AML-193 (cell line): ENCODE measurements at places on chromosomes 11 and 22.

- DNase-seq: no peak
Measured at GRCh38 chr11:100715165-100715761, 28.2 kb downstream of the ARHGAP42 start.

DNA sequence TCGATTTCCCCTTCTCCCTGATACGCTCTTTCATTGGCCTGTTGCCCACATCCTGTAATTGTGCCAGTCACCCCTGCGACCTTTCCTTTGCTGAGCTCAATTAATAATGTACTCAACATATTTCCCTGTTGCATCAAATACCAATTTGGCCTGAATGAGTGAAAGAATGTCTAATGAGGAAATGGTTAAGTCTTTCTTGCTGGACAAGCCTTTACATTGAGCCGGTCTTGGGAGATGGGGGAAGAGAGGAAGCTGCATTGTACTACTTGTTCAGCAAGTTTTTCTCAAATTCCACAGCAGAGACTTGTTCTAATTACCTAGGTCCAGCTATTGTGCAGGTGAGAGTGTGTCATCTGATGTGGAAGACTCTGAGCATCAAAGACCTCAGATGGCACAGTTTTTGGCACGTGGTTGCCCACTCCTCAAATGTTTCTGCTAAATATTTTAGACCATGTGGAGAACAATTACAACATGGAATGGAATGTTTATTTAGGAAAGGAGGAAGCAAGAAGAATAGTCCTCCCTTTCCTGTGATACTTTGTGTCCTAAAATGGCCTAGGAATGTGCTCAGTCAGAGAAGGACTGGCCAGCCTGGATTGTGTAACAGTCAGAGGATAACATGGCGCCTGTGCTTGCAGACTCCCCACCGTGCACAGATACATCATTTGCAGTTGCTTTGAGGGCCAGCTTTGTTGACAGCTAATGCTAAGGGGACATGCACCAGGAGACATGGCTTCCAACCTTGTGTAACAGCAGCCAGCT lies 129.5 kb upstream of the E2F8 start:
- DNase-seq: no peak

DNA sequence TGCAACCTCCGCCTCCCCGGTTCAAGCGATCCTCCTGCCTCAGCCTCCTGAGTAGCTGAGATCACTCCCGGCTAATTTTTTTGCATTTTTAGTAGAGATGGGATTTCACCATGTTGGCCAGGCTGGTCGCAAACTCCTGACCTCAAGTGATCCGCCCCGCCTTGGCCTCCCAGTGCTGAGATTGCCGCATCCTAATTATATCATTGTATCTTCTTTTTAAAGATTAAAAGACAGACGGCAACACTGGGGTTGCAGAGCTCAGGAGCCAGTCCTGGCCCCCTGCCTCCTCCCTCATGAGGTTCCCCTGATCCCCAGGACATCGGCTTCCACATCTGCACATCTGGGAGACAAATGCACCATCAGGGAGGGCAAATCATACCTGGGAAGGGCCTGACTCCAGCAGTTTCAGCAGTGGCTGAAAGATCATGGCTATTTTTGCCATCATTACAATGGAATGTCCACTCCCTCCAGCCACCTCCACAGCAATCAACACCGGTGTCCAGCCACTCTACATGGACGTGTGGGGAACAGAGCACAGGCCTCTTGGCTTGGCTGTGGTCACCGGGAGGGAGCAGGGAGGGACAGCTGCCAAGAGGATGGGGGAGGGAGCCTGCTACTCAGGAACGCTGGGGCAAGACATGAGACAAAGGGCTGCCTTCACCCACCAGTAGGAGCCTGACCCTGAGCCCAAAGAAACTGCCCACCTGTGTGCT lies 9.2 kb upstream of the CELSR1 start:
- DNase-seq: no peak

DNA sequence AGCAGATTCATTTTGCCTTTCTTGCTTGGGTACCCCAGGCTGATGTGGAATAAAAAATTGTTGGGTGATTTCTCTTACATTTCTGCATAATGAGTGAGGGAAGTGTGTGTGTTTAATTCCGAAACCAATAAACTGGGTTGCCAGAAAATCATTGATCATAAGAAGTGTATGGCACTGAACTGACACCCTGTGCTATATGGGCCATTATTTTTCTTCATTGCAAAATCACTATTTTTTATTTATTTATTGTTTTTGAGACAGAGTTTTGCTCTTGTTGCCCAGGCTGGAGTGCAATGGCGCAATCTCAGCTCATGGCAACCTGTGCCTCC lies 14.6 kb upstream of the HIKESHI start:
- DNase-seq: no peak

DNA sequence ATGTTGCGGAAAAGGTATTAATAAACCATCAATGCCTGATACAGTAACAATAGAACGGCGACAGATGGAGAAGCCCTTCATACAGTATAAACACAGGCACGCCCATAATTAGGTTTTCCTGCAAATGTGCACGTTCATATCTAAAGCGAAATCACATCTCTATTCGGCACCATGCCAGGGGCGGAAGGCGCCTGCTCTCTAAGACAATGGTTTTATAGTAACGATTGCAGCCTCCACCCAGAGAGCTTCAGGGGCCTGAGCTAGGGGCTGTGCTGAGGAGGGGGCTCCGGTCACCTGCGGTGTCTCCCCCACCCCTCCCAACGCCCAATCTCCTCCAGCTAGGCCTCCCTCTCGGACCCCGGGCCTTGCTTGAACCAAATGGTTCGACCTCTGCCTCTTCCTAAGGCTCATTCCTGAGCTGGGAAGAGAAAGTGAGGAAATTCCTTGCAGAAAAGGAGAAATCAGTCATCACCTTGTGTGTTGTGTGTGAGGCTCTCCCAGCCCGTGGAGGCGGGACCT lies 9.6 kb downstream of the KRTAP5-5 start:
- DNase-seq: no peak

DNA sequence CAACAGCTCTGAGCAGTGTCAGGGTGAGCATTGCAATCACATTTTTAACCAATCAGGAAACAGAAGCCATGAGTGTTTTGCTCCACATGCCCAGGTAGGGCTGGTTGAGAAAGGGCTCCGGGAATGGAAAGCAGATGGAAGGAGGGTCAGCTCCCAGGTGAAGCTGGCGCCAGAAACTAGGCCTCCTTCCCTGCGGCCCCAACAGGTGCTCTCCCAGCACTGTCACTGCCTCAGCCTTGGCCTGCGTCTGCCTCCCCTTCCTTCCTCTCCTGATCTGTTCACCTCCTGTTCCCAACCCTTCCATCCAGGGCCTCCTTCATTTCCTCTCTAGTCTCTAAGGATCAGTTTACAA lies 4.6 kb upstream of the VSIG10L2 start:
- no peak for DNase-seq

DNA sequence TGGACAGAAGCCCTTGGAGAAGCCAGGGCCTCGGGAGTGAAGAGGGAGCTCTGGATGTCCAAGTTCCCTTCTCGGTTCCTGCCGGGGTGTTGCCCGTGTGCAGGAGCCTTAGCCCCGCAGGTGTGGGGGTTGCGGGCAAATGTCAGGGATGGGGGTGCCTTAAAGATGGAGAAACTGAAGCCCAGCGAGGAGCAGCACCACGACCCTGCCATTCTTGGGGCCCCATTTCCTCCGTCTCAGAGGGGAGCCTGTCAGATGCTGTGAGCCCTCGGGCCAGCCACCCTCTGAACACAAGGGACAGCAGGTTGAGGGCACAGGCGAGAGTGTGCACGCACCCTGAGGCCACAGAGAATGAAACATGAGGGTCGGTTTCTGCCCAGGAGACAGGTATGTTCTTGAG lies 6.3 kb downstream of the OSBPL5 start:
- no peak for DNase-seq

GRCh38 chr11:86442420-86442819 lies 67.7 kb downstream of the CCDC81 start:
- no peak for DNase-seq
